ENCODE measurements at places on chromosomes 4 and X. TPM values are rescaled to one million over a fixed set of nuclear protein-coding genes. Genes with fewer than 3 reads are reported as not detected.

SCRG1 gene
- 0.08 TPM for polyA plus RNA-seq

SOWAHD gene
- 0.27 TPM for polyA plus RNA-seq

XPNPEP2 gene
- 0.58 TPM for polyA plus RNA-seq

ENPP6 gene
- polyA plus RNA-seq, result 9.4 TPM

CNGA2 gene
- polyA plus RNA-seq, result not detected

PRRG3 gene
- 0.34 TPM for polyA plus RNA-seq

FGFBP2 gene
- polyA plus RNA-seq, result 1.7 TPM

UGT2A1 gene
- not detected for polyA plus RNA-seq

TMPRSS11D gene
- polyA plus RNA-seq, result not detected

KLHL34 gene
- 0.02 TPM for polyA plus RNA-seq

DSPP gene
- polyA plus RNA-seq, result not detected

TNIP3 gene
- polyA plus RNA-seq, result 0.15 TPM

S100G gene
- not detected for polyA plus RNA-seq

CXCL3 gene
- polyA plus RNA-seq, result 0.72 TPM

GNRHR gene
- polyA plus RNA-seq, result 0.15 TPM

FAM47A gene
- not detected for polyA plus RNA-seq

WDFY3 gene
- polyA plus RNA-seq, result 36.8 TPM

UBA6 gene
- polyA plus RNA-seq, result 16.0 TPM

FAM9B gene
- 0.07 TPM for polyA plus RNA-seq

TEX13B gene
- not detected for polyA plus RNA-seq

CAMK2D gene
- 14.2 TPM for polyA plus RNA-seq

CLGN gene
- 3.1 TPM for polyA plus RNA-seq

AMOT gene
- 13.1 TPM for polyA plus RNA-seq

ATP1B4 gene
- polyA plus RNA-seq, result not detected

HSD17B10 gene
- 85.1 TPM for polyA plus RNA-seq

UGT2B15 gene
- polyA plus RNA-seq, result not detected

SCFD2 gene
- 14.3 TPM for polyA plus RNA-seq

PWWP3B gene
- 106 TPM for polyA plus RNA-seq

CENPU gene
- polyA plus RNA-seq, result 2.8 TPM

HADH gene
- 62.5 TPM for polyA plus RNA-seq

ANTXR2 gene
- polyA plus RNA-seq, result 231 TPM

CENPVL1 gene
- not detected for polyA plus RNA-seq

WDR13 gene
- polyA plus RNA-seq, result 8.5 TPM

EDA2R gene
- 1.5 TPM for polyA plus RNA-seq

TENM3 gene
- polyA plus RNA-seq, result 5.6 TPM

SPANXD gene
- not detected for polyA plus RNA-seq

PCDH18 gene
- 26.5 TPM for polyA plus RNA-seq

CABS1 gene
- polyA plus RNA-seq, result not detected

NUDT11 gene
- 7.5 TPM for polyA plus RNA-seq

PDCL2 gene
- polyA plus RNA-seq, result not detected

OTUD6A gene
- not detected for polyA plus RNA-seq

STATH gene
- not detected for polyA plus RNA-seq

C4orf50 gene
- 0.10 TPM for polyA plus RNA-seq

RTL9 gene
- polyA plus RNA-seq, result 5.9 TPM

DMRTC1 gene
- polyA plus RNA-seq, result not detected

HAND2 gene
- 39.6 TPM for polyA plus RNA-seq

TSPAN6 gene
- polyA plus RNA-seq, result 70.1 TPM

CXCL8 gene
- 1.2 TPM for polyA plus RNA-seq

CSAG2 gene
- polyA plus RNA-seq, result not detected

ERVMER34-1 gene
- polyA plus RNA-seq, result 1.0 TPM

ERAS gene
- polyA plus RNA-seq, result not detected

PABPC1L2A gene
- not detected for polyA plus RNA-seq

CFAP47 gene
- polyA plus RNA-seq, result 0.05 TPM

USP17L20 gene
- not detected for polyA plus RNA-seq

ZNF81 gene
- polyA plus RNA-seq, result 1.5 TPM

RADX gene
- polyA plus RNA-seq, result 7.1 TPM

SOX3 gene
- 0.04 TPM for polyA plus RNA-seq

PI4K2B gene
- polyA plus RNA-seq, result 4.7 TPM

VCX2 gene
- not detected for polyA plus RNA-seq
